Stimulated activated CD4-positive, alpha-beta T cell treated with anti-CD3 and anti-CD28 coated beads, Interleukin-12 subunit alpha, Interleukin-12 subunit beta, amount 100 ng/mL, for 4 hours (primary cell): ENCODE measurements at places on chromosomes 11 and 22.

- no peak for DNase-seq
These were observed 195.8 kb upstream of the BDNF start for GRCh38 chr11:27896096-27896495.

DNA sequence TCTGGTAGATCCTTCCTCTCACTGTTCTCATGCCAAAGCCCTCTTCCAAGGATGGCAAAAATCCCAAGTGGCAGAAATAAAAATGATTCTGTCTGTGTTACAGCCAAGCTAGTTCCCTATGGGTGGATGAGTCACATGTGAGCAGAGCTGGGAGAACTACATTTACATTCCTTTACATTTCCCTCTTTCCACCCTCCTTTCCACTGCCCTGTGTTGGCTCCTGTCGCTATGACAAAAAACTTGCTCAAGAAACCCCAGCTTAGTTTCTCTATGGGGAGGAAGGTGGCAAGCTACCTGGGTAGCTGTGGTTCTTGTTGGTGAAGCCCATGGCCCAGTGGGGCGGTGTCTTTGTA is 10.2 kb upstream of the DDB2 start:
- DNase-seq = no peak

GRCh38 chr11:84965484-84965883 is 661.7 kb downstream of the DLG2 start:
- DNase-seq = no peak

GRCh38 chr22:21666786-21667185 is 974 bp downstream of the PPIL2 start:
- DNase-seq = no peak

GRCh38 chr11:77677138-77677537 is 39.5 kb upstream of the CLNS1A start:
- no peak for DNase-seq

DNA sequence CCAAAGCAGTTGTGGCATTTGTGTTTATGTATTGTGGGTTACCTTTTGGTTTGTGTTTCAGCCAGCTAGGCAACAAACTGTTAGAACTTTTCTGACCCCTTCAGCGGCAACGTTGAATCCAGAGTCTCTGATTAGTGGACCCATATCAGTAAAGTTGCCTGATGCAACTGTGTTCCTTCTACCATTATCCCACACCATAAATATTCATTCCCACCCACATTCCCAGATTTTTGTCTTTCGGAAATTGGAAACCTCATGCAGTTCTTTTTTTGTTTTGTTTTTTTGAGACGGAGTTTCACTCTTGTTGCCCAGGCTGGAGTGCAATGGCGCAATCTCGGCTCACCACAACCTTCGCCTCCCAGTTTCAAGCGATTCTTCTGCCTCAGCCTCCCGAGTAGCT is 30.7 kb upstream of the RBX1 start:
- no peak for DNase-seq

- DNase-seq = no peak
These were observed 61.7 kb downstream of the ETS1 start for GRCh38 chr11:128525411-128526243.

- DNase-seq = no peak
These were observed 6.0 kb downstream of the KBTBD4 start for GRCh38 chr11:47572715-47573255.

DNA sequence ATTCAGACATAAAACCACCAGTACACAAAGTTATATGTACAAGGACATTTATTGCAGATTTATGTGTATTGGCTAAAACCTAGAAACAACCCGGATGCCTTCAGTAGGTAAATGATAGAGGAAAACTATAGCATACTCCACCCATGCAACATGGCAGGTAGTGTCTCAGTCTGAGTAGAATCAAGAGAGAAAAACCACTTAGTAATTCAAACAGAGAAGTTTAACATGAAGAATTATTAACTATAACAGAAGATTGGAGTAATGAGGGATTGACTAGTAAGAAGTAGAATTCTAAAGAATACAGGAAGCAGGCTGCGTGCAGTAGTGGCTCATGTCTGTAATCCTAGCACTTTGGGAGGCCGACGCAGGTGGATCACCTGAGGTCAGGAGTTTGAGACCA is 16.2 kb upstream of the SPTY2D1 start:
- DNase-seq = no peak

DNA sequence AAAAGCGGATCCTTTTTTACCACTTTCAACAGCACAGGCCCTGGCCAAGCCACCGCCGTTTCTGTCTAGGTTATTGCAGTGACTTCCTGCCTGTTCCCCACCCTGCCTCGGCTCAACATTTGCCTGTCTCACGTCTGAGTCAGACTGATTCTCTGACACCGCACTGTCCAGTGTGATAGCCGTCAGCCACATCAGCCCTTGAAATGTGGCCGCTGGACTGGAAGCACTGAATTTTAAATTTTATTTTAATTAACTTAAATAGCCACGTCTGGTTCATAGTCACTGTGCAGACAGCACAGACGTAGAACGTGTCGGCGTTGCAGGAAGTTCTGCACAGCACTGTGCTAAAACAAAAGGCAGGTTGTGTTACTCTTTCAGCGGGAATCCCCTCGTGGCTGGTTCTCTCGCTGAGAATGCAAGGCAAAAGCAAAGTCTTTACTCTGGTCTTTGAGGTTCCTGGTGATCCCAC is 56.3 kb upstream of the ADSL start:
- peak; percentile 57 for DNase-seq
